Airway epithelial cell (primary cell): ENCODE measurements at places on chromosomes 2 and 18. TPM values are rescaled to one million over a fixed set of nuclear protein-coding genes. Genes with fewer than 3 reads are reported as not detected.

Gene DUSP19
- 0.98 and 1.1 TPM in 2 replicates for total RNA-seq

Gene ZBTB7C
- 2.6 and 3.5 TPM in 2 replicates for total RNA-seq

Gene MAP3K19
- total RNA-seq: not detected in 2 replicates

Gene SOX11
- 4.2 and 5.0 TPM in 2 replicates for total RNA-seq

Gene SAG
- not detected in 2 replicates for total RNA-seq

Gene RNF125
- 0.14 and 1.3 TPM in 2 replicates for total RNA-seq

Gene GPR39
- 9.3 and 10.9 TPM in 2 replicates for total RNA-seq

Gene MYO7B
- not detected in 2 replicates for total RNA-seq

Gene HDAC4
- 5.4 and 19.3 TPM in 2 replicates for total RNA-seq

Gene RTP5
- total RNA-seq: not detected in 2 replicates

Gene RAPGEF4
- 1.4 and 1.7 TPM in 2 replicates for total RNA-seq

Gene FOXI3
- total RNA-seq: not detected in 2 replicates

Gene COX7A2L
- 114 and 117 TPM in 2 replicates for total RNA-seq

Gene PARD3B
- total RNA-seq: 0.46 and 1.6 TPM in 2 replicates

Gene EPAS1
- total RNA-seq: 137 and 155 TPM in 2 replicates

Gene ALS2
- 10.2 and 13.5 TPM in 2 replicates for total RNA-seq

Gene THAP4
- total RNA-seq: 62.3 and 74.3 TPM in 2 replicates

Gene CAB39
- total RNA-seq: 60.1 and 71.4 TPM in 2 replicates

Gene ASIC4
- total RNA-seq: not detected in 2 replicates

Gene MBOAT2
- 37.7 and 99.3 TPM in 2 replicates for total RNA-seq

Gene MTHFD2
- 74.9 and 89.9 TPM in 2 replicates for total RNA-seq

Gene WDR75
- 36.6 and 42.1 TPM in 2 replicates for total RNA-seq

Gene SCYGR8
- not detected in 2 replicates for total RNA-seq

Gene CLHC1
- total RNA-seq: 0.74 and 1.6 TPM in 2 replicates

Gene MROH2A
- total RNA-seq: not detected in 2 replicates

Gene ABCG5
- total RNA-seq: not detected in 2 replicates

Gene MOGAT1
- not detected in 2 replicates for total RNA-seq

Gene NEB
- total RNA-seq: 0.07 TPM in 1 of 2 replicates, not detected in the other

Gene HOXD12
- not detected in 2 replicates for total RNA-seq

Gene RAPH1
- total RNA-seq: 9.4 and 38.7 TPM in 2 replicates

Gene SLC16A14
- 2.4 and 3.7 TPM in 2 replicates for total RNA-seq

Gene CDH19
- total RNA-seq: 0.14 TPM in 1 of 2 replicates, not detected in the other

Gene SLC38A11
- not detected in 2 replicates for total RNA-seq

Gene SCYGR4
- not detected in 2 replicates for total RNA-seq

Gene WNT10A
- 13.2 and 16.2 TPM in 2 replicates for total RNA-seq

Gene RNF152
- 11.1 and 16.0 TPM in 2 replicates for total RNA-seq

Gene MEX3C
- 29.4 and 34.1 TPM in 2 replicates for total RNA-seq

Gene FNDC4
- total RNA-seq: 9.7 and 12.5 TPM in 2 replicates

Gene TMEM200C
- 0.07 TPM in 1 of 2 replicates, not detected in the other for total RNA-seq

Gene INO80B
- total RNA-seq: 20.9 and 23.4 TPM in 2 replicates

Gene ABCG8
- not detected in 2 replicates for total RNA-seq

Gene LBX2
- total RNA-seq: 0.56 TPM in 2 replicates

Gene ASXL3
- total RNA-seq: under 0.01 and 0.05 TPM in 2 replicates

Gene TUBA4A
- total RNA-seq: 330 and 647 TPM in 2 replicates
